ENCODE measurements at places on chromosomes 12 and 14.

GRCh38 chr12:120089105-120089504 lies 27.4 kb downstream of the RAB35 start:
- no peak for DNase-seq

DNA sequence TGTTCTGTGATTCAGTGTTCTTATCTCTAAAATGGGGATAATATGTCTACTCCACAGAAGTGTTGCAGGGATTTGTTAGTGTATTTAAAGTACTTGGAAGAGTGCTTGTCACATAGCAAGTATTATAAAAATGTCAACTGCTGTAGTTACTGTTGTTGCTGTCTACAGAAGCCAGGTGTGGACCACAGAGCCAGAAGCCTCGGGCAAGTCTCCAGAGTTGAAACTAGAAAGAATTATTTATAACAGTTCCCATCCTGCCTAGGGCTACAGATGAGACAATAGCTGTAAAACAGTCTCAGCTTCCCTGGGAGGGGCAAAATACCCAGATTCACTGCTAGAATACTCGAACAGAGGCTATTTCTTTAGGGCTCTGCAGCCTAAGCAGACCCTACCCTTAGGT lies 55.4 kb upstream of the FUT8 start:
- DNase-seq, result no peak

GRCh38 chr12:51525518-51525917 lies 65.5 kb upstream of the SCN8A start:
- no peak for DNase-seq

DNA sequence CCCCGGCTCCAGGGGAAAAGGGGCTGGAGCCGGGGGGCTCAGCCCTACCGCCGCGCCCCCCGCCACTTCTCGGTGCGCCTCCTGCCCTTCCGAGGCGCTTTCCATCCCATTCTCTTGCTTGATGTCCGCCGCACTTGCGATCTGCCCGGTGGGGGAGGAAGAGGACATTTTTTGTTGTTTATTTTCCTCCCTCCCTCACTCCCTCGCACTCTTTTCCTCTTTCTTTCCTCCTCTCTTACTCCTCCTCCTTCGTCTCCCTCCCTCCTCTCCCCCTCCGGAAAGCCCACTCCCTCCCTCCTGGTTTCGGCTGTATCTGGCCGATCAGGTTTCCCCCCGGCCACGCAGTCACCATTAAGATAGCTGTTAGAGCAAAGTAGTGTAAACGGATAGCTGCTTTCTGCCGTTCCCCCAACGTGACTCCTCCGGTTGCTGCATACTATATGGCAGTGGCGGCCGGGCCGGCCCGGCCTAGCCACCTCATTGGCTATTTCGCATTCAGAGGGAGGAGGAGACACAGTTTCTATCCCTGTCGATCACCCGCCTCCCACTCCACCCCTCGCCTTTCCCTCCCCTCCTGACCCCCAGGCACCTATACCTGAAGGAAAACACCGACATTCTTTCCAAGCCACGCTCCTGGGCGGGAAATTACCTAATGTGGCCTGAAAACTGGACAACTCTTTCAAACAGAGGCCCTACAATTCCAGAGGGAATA lies at the start of gene SIX4:
Gene SIX4, minus strand, starts transcription at position 445 of the 712 bp plus-strand sequence. Its CDS starts 277 bp downstream, at position 168.
- DNase-seq, result peak; percentile 58

DNA sequence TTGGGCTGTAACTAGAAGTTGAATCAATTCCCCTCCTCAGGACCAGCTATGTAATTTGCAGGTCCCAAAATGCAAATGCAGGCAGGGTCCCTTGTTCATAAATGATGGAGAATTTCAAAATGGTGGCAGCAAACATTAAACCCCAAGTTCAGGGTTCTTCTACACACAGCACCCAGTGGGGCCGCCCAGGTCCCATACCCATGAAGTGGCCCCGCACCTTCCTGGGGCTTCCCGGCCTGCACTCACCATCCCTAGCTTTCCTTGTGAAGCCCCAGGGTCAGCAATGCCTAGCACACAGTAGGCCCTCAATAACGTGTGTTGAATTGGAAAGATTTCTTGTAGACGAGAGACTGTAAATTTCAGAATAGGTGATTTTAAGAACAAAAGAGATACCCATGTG lies 76.0 kb downstream of the NTF3 start:
- no peak for DNase-seq

DNA sequence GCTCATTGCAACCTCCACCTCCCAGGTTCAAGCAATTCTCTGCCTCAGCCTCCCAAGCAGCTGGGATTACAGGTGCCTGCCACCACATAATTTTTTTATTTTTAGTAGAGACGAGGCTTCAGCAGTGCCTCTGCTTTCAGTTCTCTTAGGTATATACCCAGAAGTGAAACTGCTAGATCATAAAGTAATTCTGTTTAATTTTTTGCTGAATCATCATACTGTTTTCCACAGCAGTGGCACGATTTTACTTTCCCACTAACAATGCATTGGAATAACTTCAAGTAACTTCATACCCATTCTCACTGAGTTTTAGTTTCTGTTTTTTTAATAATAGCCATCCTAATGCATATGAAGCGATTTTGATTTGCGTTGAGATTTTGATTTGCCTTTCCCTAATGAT lies 148.0 kb upstream of the G2E3 start:
- no peak for DNase-seq

DNA sequence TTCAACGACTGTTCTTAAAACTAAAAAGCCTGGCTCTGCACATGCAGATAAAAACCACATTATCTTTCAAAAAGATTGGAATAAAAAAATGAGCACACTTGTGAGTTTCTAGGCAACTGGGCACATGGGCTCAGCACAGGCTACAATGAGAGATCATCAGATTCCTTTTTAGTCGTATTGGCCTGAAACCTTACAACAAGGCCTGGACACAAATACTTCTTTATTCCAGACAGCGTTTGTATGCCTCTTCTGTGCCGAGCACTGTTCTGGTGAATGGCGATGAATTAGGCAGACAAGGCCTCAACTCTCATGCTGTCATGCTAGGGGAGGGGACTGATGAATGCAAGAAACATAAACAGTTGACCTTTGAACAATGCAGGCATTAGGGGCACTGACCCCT lies 463.0 kb downstream of the AACS start:
- no peak for DNase-seq

DNA sequence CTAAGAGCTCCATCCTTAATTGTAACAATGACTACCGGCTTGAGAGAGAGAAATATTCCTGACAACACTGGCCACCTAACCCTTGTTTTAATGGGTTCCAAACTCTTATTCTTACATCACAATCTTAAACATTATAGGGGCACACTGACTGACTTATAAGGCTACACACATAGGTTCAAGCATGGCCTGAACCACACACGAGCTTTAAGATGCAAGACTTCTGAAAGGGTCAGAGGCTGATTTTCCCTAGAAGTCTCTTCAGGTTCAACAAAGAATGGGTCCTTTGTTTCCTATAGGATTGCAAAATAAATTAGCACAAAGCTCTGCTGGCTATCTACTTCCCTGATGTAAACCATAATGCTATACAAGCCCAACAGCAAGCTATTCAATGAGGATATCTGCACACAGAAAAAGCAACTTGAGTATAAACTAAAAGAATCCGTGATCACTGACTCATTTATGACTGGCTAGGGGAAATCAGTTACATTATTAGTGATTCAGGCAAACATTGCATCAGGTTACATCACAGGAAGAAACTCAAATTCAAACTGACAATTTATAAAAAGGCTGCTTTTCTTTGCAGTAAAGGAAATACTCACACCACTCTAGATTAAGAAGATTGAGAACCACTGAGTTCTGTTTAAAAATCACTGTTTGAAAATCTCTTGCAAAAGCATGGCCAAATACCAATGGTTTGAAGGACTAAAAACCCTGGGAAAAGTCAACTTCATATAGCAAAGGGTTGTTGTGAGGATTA lies 8.5 kb downstream of the BTG1 start:
- DNase-seq, result peak; percentile 69

Data from small intestine (tissue), 16 donors.